ENCODE measurements at places on chromosomes 1 and 21.
A peak's percentile ranks its signal among the peaks of the same experiment; 100 is the strongest.

DNA sequence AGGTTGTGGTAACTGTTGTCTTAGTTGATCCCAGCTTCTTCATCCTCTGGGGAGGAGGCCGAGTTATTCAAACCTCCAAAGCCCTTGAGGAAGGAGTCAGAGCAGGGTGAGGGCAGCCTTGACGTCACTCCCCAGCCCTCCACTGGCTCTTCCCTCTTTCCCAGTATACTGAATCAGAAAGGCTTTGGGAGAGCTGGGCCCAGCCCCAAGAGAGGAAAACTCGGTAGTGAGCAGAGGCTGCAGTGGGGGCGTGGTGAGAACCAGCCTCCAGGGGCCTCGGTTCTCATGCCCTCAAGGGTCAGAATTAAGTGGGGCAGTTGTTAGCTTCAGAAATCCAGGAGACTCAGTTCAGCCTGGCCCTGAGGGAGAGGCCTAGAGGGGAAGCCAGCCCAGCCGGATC, 1.8 kb upstream of the GJA4 start:
- DNase-seq = no peak

DNA sequence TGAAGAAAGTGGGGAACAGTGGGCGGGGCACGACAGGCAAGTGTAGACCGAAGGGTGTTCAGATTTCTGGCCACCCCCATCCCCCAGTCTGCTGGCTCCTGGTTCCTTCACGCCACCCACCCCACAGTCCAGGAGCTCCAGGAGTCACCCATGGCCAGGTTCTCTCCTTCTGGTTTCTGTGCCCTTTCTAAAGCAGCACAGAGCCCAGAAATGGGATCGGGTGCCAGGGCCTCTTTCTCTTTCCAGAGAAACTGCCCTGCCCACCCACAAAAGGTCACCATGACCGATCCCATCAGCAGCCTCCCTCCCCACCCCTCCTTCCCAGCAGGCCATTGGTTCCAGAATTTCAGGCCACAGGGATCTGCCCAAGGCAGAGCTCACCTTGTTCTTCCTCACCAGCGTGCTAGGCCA, 3.2 kb upstream of the CELSR2 start:
- no peak for DNase-seq

DNA sequence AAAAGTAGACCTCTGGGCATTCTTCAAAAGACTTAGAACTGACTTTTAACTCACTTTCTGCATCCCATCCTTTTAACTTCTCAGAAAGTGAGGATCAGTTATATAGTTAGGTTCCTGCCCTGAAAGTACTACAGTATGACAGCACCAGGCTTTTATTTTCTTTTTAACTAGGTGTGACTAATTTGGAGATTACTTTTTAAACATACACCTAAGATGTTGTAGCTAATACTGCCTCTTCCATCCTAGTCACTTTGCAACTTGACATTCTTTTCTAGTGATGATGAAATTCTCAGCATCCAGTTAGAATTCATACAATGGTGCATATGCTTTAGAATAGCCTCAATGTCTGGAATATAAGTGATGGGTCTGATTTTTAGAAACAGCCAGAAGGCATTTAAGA, 24.6 kb downstream of the RUNX1 start:
- DNase-seq = no peak

DNA sequence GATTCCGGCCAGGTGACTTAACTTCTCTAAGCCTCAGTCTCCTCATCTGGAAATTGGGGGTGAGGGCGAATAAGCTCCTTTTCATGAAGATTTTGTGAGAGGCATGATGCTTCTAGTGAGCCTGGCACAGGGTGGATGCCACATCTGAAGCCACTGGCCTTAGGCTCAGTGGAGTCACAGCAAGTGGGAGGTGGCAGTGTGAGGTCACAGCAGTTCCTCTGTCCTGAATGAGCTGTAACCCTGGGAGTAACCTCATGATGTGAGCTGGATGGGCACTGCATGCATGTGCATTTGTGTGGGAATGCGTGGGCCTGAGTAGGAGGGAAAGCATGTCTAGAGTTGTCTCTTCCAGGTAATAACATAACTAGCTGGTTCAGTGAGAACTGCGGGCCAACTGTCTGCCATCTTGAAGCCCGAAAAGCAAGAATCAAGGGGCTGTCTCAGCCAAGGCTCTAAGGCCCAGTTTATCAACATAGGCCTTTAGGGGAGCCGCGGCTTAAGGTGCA, 27.0 kb upstream of the HTR1D start:
- no peak for DNase-seq

- DNase-seq = peak; percentile 96
Observed at GRCh38 chr1:173190101-173190936, 16.8 kb downstream of the TNFSF4 start.

GRCh38 chr1:163912170-163912884, 590.6 kb downstream of the NUF2 start:
- no peak for DNase-seq

DNA sequence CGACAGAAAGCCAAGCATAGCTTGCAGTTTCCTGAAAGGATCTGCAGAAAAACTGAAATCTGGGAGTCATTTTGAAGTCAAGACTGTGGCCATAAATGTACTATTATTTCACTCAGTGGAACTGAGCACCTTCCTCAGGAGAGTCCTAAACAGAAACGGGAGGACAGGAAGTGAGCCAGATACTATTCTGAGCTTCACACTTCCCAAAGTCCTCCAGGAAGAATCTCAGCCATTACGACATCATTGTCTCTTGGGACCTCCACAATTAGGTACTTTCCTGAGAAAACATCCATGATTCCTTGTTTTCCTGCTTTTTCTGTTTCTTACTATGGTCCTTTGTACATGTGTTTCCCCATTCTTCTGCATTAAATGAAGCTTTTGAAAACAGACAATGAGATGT, 299.2 kb upstream of the USP25 start:
- DNase-seq = no peak

DNA sequence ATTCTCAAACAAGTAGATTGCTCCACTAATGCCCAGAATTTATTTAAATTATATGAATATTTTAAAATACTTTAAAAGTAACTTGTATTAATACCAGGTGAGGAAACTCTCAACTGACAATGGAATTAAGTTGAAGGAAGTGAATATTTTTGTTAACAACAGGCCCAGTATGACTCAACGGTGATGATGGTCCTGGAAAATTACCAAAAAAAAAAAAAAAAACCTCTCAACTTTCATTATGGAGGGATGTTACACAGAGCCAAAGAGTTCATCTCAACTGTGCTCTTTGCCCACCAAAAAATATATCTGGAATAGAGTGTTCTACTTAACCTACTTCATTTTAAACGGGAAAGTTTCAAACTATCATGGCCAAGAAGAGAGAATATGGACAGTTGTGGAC, 28.3 kb downstream of the CFH start:
- DNase-seq = peak; percentile 48

GRCh38 chr1:20685099-20685662, 24.0 kb upstream of the DDOST start:
- DNase-seq = no peak

DNA sequence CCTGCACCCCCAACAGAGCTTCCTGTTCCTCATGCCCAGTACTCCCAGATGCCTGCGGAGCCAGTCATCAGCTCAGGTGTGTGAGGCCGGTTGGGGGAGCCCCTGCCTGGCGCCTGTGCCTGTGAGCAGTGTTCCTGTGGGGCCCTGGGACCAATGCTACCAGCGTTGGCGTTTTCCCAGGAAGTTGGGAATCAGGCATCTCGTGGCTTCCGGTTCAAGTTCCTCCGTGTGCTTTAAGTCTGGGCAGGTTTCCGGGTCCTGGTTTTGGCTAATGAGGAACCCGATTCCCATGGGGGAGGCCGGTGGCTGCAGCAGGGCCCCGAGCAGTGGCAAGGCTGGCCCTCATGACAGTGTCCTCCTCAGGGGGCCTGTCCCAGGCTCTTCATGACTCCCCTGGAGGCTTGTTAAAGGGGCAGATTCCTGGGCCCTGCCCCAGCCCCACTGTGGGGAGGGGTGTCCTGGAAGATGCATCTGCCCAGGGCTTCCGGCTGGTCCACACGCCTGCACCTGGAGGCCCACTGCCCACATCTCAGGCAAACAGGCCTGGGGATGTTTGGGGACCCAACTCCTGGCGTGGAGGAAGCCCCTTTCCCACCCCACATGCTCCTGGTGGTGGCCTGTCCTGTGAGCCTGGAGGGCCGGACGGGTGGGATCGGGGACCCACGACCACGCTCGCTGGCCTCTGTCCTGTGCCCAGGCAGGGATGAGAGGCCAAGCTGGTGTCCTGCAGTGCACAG, 26.2 kb downstream of the TP73 start:
- DNase-seq = no peak

DNA sequence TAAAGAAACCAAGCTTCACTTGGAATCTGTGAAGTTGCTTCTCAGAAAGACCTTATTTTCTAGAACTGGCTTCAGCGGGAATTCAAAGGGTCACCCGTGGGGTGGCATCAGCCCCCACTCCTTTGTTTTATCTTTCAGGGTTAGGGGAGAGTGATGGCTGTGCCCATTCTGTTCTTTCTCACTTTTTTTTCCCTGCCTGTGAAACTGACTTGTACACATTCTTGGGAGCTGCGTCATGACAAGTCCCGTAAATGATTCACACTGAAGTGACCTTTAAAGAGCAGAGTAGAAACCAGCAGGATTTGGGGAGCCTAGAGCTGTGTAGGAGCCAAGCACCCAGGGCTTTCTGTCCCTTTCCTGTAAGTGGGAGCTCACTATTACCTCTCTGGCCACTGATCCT, 43.8 kb downstream of the SLC44A3 start:
- peak; percentile 85 for DNase-seq

- DNase-seq = no peak
Observed at GRCh38 chr1:165905853-165906252, 78.4 kb downstream of the UCK2 start.

DNA sequence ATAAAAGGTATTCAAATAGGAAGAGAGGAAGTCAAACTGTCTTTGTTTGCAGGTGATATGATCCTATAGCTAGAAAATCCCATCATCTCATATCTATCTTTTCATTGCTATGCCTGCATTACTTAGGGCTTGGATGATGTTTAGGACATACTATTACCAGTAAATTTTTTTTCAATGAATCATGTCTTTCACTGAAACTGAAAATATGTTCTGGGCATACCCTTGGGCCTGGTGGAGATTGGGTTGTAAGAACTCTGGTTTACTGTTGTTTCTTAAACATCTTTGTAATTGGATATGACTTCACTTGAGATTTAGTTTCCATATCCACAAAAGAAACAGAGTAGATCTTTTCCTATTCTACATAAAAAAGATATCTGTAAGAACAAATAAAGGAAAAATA, 502.2 kb upstream of the PRMT6 start:
- peak; percentile 1 for DNase-seq
